Fibroblast of skin of back (primary cell): ENCODE measurements at places on chromosomes 4 and X.

GRCh38 chrX:117522725-117523700 lies 593.6 kb downstream of the KLHL13 start:
- no peak for DNase-seq

DNA sequence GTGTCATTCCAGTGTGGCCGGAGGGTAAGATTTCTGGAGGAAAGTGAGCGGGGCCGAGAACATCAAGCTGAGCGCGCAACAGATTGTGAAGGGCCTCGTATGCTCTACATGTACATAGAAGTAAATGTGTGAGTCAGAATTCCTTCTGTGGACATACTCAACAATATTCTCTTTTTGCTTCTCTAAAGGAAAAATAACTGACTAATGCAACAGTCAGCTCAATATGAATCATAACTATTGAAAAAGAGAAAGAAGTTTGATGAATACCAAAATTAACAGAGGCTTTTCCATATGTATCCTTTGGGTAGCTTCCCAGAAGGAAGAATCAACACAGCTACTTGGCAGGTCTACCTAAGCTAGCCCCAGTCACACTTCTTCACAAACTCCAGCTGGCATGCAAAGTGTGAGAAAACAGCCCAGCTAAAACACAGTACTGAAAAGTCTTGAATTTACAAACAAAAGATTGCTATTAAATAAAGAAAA lies 87.5 kb upstream of the ZFP42 start:
- peak; percentile 96 for DNase-seq

- peak; percentile 31 for DNase-seq
Measured at GRCh38 chrX:15376956-15377355, 7.3 kb downstream of the VEGFD start.

GRCh38 chr4:132332932-132333723 lies 816.0 kb upstream of the PCDH10 start:
- DNase-seq, result peak; percentile 21

DNA sequence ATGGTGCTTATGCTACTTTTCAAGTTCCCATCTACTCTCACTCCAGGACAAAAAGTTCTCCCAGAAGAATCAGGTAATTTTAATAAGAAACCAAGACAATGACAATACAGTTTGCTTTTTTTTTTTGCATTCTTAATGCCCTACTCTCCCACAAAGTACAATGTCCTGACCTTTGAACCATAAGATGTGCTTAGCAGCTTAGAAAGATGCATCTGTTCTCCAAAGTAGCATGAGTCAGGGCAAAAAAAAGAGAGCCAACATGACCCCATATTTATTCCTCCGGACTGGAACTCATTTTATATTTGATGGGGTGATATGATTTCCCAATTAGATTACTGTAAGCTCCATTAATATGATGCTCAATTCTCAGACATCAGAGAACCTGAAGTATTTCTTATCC lies 16.5 kb upstream of the PDCL2 start:
- no peak for DNase-seq

DNA sequence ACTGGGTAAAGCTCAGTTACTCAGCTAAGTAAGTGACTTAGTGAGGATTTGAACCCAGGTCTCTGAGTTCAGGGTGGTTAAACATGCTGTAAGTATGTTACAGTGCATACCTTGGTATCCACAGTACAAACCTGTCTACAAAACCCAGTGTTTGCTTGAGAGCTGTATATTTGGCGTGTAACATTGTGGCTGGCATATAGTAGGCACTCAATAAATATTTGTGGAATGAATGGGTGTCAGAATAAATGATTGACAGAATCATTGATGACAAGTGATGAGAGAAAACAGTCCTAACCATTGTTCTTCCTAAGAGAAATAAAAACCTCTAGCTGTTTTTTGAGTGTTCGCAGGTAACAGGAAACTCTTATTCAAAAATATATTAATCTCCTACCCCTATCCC lies 79.7 kb upstream of the BCOR start:
- DNase-seq, result no peak

- DNase-seq, result no peak
Measured at GRCh38 chrX:33379839-33380238, 168.5 kb upstream of the DMD start.

DNA sequence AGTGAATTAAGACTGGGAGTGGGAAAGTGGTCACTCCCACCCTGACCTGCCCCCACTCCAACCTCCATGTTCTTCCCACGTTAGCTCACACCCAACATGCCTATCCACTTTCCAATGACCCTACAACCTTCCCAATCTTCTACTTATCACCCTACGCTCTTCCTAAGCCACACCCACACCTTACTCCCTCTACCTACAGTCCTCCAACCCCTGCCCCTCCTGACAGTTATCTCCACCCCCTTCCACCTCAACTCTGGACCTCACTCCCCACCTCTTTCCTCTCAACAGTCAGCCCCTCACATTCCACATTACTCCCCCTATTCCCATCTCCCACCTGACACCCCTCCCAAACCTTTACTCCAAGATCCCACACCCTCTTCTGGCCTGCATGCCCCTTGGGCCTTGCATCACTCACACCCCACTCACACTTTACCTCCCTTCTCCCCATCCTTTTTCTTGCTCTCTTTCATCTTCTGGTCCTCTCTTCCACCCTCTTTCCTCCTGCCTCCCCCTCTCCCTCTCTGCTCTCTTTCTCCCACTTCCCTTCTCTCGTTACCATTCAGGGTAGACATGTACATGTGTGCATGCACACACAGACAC lies 6.9 kb downstream of the NALF2 start:
- DNase-seq, result no peak

DNA sequence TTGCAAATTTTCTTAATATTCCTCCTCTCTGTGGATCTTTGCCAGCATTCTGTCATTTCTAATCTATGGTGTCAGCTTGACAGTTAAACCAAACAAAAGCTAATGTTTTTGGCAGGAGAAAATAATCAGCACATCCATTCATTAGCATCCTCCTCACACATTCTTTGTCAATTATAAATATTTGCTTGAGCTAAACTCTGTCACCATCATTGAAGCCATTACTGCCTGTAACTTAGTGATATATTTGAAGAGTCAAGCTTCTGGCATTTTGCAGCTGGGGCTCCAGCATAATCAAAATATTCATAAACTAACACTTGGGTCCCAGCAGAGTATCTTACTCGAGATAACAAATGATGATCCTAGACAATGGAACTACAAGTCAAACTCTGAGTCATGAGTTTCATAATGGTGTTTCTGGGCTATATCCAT lies 126.1 kb downstream of the EIF4E start:
- DNase-seq, result peak; percentile 62

DNA sequence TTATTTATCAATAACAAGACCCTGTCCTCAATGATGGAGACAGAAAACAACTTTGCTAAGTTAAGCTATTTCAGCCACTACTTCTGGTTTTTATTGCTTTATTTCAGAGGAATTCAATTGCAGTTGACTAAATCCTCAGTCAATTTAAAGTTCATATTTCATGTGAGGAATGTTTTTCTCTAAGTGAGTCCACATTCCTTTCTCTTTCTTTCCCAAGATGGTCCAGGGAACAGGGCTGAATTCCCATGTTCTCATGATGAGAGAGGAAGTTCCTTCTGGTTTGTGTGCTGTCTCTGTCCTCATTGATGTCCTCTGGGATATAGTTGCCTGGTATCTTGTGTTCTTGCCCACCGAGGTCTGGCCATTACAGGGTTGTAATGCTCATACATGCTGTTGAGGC lies 117.2 kb downstream of the SLIT2 start:
- DNase-seq, result peak; percentile 94

- DNase-seq, result peak; percentile 87
Measured at GRCh38 chr4:40918330-40918729, 168.6 kb downstream of the NSUN7 start.

GRCh38 chr4:36665985-36666527 lies 384.6 kb downstream of the DTHD1 start:
- no peak for DNase-seq

DNA sequence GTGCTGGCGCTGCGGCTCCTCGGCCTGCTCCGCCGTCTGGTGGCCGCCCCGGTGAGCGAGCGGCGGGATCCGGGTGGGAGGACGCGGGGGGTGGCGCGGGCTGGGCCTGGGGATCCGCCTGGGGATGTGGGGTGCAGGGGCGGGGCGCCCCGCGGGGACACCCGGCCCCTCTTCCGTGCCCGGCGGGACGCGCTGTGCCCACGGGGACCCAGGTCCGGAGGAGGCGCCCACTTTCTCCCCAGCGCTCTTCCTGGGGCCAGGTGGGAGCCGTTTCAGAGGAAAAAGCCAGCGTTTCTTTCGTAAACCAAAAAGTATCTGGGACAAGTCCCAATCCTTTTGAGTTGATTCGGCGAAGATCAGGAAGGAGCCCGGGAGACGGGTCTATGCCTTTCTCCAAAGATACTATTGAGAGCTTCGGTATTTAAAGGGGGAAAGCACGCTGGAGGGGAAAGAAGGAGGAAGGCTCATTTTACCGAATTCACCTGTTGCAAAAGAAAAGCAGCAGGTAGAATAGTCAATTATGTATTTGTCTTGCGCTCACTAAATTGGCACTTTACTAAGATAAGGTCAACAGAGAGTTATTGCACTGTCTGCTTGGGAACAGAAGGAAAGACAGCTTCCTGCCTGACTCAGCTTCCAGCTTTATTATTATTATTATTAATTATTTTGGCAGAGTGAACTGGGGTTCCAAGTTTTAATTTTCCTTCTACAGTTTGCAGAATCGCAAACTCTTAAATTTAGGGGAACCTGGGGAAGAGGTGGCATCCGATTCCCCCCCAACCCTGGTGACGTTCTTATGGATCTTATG lies 81.5 kb upstream of the CD99 start:
- DNase-seq, result peak; percentile 23

DNA sequence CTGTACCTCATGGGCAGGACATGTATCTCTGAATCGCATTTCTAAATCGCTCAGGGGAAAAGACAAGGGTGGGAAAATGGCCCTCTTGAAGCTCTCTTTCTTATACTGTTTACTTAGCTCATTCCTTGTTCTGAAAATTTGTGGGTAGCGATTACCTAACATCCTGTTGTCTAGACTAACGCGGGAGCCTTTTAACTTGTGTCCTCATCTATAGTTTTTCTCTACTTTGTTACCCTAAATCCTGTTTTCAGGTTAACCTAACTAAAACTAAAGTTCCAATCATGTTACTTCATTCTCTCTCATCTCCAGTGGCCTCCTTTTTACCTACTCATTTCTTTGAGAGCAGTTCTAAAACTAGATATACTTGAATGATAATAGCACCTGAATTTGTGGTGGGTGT lies 45.0 kb downstream of the SNX25 start:
- DNase-seq, result peak; percentile 58

DNA sequence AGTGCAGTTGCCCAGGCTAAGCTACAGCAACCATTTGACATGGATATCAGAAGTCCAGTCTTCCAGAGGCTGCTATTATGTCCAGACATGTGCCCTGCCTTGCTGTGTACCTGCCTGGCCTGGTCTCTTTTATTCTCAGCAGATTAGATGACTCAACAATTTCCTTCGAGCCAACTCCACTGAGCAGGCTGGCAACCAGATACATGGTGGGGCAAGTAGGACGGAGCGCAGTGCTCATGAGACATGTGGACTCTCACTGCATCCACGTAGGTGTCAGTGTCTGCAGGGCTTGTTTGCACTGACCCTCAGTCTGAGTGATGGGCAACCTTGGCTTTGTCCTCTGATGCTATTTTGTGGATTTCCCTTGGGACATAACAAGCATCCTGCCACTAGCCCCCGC lies 7.2 kb upstream of the MAGEA11 start:
- no peak for DNase-seq

- peak; percentile 40 for DNase-seq
Measured at GRCh38 chr4:109303140-109303496, 660 bp upstream of the COL25A1 start.

DNA sequence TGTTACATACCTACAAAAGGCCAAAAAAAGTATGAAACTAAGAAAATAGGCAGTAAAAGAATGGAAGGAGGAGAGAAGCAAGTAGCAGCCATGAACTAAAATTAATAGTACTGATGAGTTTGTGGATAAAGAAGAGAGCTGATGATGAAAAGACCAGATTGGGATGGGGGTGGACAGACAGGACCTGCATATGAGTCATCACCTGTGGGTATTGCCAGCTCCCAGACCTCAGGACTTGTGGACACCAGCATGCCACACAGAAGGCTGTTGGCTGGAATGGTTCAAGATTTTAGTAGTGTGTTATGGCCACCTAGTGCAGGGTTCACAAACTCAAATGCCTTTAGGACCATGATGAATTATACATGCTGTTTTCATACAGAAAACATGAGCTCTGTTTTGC lies 58.9 kb downstream of the ARX start:
- peak; percentile 0 for DNase-seq

GRCh38 chr4:6402566-6403399 lies 69.6 kb downstream of the PPP2R2C start:
- no peak for DNase-seq

DNA sequence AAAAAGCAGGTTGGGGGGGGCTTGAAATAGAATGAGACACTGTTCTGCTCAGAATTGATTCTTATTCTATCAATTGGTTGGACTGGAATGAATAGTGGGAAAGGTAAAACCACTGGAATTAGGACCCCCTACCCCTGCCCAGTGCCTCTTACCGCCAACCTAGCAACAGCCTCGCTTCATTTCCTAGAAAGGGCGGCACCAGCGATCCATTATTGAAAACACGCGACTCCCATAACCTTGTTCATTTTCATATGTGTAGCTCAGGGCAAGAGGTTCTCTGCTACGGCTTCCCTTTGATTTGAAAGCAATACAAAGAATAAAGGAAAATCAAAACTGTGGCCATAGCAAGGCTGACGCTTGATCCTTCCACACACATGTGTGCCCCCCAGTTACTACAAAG lies 33.7 kb downstream of the IDS start:
- DNase-seq, result no peak

DNA sequence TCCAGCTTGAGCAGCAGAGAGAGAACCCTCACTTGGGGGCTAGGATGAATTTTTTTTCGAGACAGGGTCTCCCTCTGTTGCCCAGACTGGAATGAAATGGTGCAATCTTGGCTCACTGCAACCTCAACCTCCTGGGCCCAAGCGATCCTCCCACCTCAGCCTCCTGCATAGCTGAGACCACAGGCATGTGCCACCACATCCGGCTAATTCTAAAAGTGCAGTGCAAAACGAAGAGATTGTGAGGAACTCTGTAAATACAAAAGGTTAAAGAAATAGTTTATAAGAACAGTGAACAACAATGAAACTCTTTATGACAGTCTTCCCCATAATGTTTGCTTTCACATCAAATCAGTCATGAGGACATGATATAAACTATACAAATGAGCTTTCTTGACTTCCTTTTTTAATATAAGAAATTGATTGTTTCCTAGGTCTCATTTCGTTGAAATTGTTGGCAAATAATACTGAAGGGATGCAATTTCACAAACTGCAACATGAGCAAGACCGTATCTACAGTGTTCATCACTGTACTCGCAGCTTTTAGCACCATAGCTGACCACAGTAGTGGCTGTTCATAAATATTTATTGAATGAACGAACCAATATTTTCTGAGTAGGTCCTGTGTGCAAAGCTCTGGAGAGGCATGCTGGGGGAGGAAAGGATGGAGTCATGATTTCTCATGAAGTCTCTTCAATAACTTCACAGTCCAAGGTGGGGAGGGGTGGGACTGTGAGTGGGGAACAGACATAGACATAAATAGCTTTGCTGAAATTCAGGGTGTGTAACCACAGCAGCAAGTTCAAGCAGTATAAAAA lies 116.1 kb downstream of the SHROOM3 start:
- DNase-seq, result no peak
